Fibroblast of villous mesenchyme (primary cell): ENCODE measurements at places on chromosomes 13 and 19.

DNA sequence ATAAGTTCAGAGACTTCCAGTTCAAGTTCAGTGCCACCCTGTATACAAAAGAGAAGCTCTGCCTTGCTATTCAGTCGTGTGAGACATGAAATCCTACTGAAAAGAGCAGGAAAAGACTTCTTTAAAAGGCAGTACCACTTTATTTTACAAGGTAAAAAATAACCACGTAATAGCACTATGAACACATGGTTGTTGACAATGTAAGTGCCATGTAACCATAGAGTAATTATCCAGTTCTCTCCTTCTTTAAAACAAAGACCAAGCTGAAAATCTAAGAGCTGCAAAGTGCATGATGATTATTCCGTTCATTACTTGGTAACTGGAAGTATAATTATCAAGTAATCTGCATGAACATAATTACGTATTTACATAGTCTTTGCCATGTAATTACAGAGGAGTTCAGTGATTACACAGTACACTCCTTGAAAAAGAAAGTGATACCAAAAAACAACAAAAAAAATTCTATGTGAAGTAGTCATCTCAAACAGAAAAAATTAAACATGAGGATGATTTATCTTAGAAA is 288.7 kb downstream of the EFNB2 start:
- DNase-seq: no peak

GRCh38 chr13:46598820-46599180 is 45.8 kb downstream of the LRCH1 start:
- no peak for DNase-seq

GRCh38 chr13:28333204-28333881 is 161.6 kb downstream of the FLT1 start:
- no peak for DNase-seq

- DNase-seq: peak; percentile 71
These were observed 22.5 kb upstream of the ZNF429 start for GRCh38 chr19:21482863-21483276.

DNA sequence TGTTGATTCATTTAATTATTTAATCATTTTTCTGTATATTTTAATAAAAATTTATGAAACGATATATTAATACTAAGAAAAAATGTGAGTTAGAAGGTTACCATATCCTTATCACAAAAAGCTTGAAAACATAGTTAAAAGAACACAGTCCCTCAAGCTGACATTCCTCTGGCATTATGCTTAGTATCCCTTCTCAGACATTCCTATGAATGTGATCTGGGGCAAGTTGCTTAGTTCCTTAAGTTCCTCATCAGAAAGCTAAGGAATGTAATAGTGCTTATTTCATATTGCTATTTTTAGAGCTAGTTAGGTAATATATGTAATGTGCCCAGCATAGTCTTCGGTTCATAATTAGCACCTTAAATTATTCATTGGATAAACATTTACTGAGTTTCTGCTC is 122.8 kb downstream of the MTUS2 start:
- no peak for DNase-seq

- DNase-seq: no peak
These were observed 17.7 kb downstream of the TSHZ3 start for GRCh38 chr19:31331536-31331935.

- DNase-seq: no peak
These were observed 38.0 kb upstream of the ALOX5AP start for GRCh38 chr13:30697177-30697953.

GRCh38 chr13:47220453-47221140 is 323.7 kb upstream of the HTR2A start:
- DNase-seq: peak; percentile 25

GRCh38 chr13:85186356-85187045 is 612.7 kb downstream of the SLITRK6 start:
- no peak for DNase-seq

- no peak for DNase-seq
These were observed 8.0 kb downstream of the RXFP2 start for GRCh38 chr13:31747291-31747690.

GRCh38 chr13:30593001-30593400 is 24.7 kb upstream of the USPL1 start:
- DNase-seq: no peak

- no peak for DNase-seq
These were observed 23.5 kb downstream of the CEACAM16 start for GRCh38 chr19:44722131-44723121.

- no peak for DNase-seq
These were observed 391.9 kb downstream of the COG6 start for GRCh38 chr13:40047322-40047771.

- no peak for DNase-seq
These were observed 25.6 kb downstream of the SAFB start for GRCh38 chr19:5648464-5648863.

DNA sequence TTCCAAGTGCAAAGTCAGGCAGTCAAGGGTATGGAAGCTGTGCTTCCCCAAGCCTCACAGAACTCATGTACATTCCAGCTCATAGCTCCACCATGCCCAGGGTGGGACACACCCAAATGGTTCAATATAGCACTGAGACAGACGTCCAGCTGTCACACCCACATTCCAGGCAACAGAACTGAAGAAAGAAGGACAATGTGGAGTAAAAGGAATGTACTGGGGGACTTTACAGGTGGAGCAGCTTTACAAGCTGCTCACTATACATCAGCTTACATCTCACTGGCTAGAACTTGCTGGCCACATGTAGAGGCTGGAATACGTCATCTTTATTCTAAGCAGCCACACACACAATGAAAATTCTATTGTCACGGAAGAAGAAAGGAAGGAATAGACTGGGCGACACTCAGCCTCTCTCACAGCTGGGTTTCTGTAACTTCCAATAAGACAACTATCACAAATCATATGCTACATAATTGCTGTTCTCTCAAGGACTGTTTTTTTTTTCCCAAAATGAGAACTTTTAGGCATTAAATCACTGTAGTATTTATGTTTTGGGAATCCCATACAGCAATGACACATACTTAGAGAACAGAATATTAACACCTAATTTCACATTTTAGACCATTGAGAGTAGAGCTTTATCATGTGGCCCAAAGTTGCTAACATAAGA is 86.1 kb downstream of the KLF12 start:
- DNase-seq: no peak

DNA sequence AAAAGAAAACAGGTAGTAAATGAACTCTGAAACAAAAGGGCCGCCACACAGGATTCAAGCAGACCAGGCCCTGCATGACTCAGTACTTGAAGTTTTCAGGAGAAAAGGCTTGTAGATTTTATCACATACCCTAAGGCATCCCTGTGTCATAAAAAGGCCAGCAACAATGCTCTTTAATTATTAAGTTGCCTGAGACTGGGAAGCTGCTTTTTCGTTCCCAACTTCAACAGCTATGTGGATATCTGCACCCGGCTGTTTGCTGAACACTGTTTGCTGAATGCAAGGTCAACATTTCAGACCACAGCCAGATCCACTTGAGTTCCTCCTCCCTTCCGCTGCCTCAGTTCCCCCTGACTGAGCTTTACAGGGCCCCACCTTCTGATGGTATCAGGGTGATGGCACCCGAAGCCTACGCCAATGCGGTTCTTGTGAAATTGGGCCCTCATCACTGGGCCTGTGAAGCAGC is 6.1 kb upstream of the ECH1 start:
- DNase-seq: peak; percentile 77

- peak; percentile 81 for DNase-seq
These were observed 37.7 kb upstream of the MCF2L start for GRCh38 chr13:112931028-112931934.

GRCh38 chr19:35138305-35138892 is at the start of gene FXYD1:
Gene FXYD1, plus strand, starts transcription at chr19:35138824. Its CDS starts 1,256 bp downstream, at chr19:35140080.
- peak; percentile 29 for DNase-seq

DNA sequence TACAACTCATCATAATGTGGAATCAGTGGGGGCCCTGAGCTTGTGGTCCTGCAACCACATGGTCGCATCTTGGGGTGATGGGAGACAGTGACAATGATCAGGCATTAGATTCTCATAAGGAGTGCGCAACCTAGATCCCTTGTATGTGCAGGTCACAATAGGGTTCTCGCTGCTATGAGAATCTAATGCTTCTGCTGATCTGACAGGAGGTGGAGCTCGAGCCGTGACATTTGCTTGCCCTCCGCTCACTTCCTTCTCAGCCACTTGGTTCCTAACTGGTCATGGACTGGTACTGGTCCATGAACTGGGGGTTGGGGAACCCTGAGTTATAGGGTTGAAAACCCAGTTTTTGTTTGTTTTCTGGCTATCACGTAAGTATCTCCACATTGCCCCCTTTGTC is 1290.9 kb upstream of the ATXN8OS start:
- no peak for DNase-seq

GRCh38 chr13:97136418-97136817 is 85.7 kb upstream of the MBNL2 start:
- no peak for DNase-seq

- no peak for DNase-seq
These were observed 6.2 kb downstream of the ERVK3-1 start for GRCh38 chr19:58311345-58311865.

GRCh38 chr13:57418067-57418677 is 213.4 kb upstream of the PCDH17 start:
- no peak for DNase-seq

DNA sequence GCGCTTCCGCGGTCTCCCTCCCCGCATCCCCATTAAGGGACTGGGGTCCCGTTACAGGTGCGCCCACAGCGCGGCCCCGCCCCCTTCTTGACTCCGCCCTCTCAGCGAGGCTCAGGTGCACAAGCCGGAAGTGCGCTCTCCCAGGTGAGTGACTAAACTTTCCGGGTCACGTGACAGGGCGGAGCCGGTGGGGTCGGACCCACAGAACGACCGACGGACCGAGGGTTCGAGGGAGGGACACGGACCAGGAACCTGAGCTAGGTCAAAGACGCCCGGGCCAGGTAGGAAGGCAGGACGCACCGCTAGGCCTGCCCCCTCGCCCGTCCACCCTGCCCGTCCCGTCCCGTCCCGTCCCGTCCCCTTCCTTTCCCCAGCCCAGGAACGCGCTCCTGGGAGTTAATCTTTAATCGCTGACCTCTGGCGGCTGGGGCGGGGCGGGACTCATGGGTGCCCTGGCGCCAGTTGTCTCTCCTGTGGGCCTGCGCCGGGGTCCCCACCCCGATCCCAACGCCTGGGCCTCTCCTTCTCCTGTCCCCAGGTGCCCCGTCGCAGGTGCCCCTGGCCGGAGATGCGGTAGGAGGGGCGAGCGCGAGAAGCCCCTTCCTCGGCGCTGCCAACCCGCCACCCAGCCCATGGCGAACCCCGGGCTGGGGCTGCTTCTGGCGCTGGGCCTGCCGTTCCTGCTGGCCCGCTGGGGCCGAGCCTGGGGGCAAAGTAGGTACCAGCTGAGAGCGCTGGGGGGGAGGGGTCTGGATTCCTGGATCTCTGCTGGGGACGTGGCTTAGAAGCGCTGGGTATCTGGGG is at the start of gene CRB3:
CRB3 (plus strand) TSS at position 202 of the 804 bp plus-strand sequence; CDS start at position 633, 431 bp downstream.
- no peak for DNase-seq

GRCh38 chr13:33025220-33025744 is 9.1 kb downstream of the KL start:
- no peak for DNase-seq

DNA sequence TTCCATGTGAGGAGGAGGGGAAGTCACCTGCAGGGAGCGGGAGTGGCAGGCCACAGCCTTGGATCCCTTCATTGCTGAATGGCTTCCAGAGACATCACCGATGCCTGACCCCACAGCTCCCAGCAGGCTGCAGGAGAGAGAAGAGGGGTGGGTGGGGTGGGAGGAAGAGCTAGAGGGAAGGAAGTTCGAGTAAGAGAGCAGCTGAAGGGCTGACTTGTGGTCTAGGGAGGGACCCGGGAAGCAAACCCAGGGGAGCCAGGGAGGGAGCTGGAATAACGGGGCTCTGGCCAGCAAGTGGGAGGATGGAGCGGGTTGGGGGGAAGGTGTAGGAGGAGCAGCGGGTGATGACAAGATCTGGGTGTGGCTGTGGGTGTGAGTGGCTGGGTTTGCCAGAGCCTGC is 229.8 kb upstream of the MAB21L1 start:
- DNase-seq: no peak

DNA sequence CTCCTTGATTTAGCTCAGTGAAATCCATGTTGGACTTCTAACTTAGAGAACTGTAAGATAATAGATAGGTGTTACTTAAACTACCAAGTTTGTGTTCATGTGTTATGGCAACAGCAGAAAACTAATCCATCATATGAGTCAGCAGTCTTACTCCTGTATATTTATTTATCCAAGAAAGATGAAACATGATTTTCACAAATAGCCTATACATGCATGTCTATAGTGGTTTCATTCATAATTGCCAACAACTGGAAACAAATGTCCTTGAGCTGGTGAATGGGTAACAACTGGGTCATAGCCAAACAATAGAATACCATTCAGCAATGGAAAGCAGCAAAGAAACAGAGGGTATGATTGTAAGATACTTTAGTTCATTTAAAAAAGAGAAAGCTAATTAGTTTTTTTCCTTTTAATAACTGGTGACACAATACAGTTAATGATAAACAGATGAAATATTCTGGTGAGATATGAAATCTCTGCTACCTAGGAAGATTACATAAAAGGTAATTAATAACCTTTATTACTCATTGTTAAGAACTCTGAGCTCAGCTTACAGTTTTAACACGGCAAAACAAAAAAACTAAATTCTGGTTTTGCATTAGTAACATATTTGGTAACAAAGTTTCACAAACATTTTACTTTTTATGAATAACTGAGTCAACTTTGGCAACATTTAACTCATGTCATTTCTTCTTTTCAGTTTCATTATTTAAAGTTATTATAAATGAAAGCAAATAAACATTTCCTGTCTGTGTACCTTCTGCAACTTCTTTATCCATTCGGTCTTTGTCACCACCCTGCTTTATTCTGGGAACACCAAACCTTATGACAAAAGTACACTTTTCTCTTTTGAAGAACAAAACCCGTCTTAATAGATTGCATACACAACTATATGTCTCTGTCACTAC is 181.3 kb downstream of the LIG4 start:
- DNase-seq: no peak

DNA sequence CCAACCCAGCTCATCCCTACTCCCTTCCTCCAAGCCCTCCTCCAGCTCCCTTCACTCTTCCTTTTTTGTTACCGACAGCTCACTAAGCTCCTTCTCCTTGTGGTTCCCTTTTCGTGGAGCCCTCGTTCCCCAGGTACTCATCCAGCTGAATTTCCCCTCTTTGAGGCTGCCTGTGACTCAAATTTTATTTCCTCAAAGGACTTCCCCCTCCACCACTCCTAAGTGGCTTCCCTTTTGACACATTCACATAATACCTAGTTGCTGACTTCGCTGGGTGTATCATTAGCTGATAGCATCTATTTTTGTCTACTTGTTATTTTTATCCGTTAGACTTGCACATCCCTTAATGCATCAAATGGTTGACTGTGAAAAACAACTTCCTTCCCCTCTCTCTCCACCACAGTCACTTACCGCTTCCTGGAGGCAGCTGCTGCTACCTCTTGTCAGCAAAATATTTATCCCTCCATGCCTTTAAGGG is 14.5 kb downstream of the FFAR2 start:
- DNase-seq: no peak

- no peak for DNase-seq
These were observed 3.7 kb upstream of the FCER2 start for GRCh38 chr19:7705387-7706187.

- DNase-seq: no peak
These were observed 133.0 kb downstream of the URI1 start for GRCh38 chr19:30074741-30075715.

- DNase-seq: peak; percentile 65
These were observed 5.1 kb downstream of the NOTCH3 start for GRCh38 chr19:15195371-15196334.

- DNase-seq: peak; percentile 1
These were observed 1.2 kb downstream of the UQCRFS1 start for GRCh38 chr19:29211562-29212355.
